ENCODE measurements at places on chromosomes 7 and 10. TPM values are rescaled to one million over a fixed set of nuclear protein-coding genes. Genes with fewer than 3 reads are reported as not detected.

Gene ELMO1
- total RNA-seq = 2.2 TPM

DNA sequence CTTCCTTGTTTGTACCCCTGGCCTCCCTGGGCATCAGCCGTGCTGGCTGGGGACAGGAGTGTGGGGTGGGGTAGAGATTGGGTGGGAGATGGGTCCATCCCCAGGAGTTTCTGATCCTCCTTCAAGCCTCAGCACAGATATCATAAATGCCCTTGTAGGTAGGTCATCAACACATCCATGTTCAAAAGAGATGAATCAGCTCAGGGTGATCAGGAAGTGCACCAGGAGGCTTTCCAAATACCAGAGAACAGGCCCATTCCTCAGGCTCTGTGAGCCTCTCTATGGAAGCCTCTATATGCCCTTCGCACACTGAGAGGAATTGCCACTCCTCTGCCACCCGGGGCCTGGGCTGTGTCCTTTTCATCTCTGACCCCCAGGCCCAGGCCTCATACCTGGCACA, 31.9 kb upstream of the ADCYAP1R1 start:
- no peak for DNase-seq

Gene LEP
- 0.36 TPM for total RNA-seq

GRCh38 chr7:116071629-116072028, 41.1 kb upstream of the TFEC start:
- DNase-seq = no peak

Gene NUTM2E
- total RNA-seq = not detected

DNA sequence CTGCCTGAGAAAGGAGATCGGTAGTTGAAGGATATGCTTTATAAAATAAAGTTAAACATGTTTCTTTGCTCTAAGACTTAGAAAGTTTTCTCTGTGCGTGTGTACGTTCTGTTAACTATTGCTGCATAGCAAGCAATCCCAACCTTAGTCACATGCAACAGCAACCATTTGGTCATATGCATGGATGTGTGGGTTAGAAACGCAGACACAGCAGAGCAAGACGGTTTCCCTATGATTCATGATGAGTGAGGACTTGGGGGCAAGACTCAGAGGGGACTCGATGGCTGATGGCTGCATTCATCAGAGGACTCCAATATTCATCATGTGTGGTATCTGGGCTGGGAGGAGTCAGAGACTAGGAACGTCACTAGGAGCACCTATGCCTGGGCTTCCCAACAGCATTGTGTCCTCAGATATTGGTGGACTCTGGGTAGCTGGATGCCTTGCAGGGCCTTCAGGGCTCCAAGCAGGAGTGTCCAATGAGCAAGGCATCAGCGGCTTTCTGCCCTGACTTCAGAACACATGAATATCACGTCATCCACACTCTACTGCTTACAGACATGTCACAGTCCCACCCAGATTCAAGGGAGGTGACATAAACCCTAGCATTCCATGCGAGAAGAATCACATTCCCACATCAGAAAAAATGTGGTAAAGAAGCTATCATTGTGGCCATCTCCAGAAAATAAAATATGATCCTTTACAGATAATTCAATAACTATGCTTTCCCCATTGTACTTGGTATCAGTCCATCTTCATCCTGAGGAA, 731.2 kb downstream of the TNS3 start:
- DNase-seq = no peak

GRCh38 chr7:102284891-102285539, 1.7 kb upstream of the SH2B2 start:
- DNase-seq = peak; percentile 81

DNA sequence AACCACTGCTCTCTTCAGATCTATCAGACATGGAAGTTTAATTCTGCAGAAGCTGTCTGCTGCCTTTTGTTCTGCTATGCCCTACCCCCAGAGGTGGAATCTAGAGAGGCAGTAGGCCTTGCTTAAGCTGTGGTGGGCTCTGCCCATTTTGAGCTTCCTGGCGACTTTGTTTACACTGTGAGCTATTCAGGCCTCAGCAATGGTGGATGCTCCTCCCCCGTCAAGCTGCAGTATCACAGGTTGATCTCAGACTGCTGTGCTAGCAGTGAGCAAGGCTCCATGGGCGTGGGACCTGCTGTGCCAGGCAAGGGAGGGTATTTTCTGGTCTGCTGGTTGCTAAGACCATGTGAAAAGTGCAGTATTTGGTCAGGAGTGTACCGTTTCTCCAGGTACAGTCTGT, 45.1 kb upstream of the CDK14 start:
- no peak for DNase-seq

DNA sequence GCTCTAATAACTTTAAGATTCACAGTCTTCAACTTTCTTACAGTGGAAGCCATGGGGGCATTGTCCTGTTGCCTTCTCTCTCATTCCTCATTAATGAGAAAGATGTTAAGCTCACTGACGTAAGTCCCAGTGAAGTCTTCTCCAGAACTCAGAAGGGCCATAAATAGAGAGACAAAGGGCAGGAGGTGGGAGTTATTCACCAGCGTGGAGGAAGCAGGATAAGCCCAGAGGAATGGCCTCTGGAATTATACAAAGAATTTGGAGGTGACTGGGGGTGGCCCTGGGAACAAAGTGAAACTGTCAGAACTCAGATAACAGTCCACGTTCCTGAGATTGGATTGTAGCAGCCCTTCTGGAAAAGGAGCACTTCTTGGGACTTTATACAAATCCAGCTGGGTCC, 52.4 kb downstream of the SORBS1 start:
- DNase-seq = no peak

DNA sequence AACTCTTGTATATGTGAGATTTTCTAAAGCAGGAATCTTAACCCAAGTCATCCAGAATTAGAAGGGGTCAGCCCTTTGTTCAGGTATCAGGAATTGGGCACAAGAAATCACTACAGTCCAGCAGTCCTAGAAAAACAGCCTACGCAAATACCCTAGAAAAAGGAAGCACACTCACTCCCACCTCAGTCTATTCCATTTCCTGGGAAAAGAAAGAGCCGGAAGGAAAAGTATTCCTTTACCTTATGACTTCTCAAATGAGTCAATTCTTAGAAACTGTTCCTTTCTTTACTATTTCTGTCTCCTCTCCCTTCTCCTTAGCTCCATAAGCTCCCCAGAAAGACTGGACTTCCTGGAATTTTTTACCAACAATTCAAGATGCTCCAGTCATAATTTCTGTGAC, 62.7 kb downstream of the DNAJC12 start:
- no peak for DNase-seq

DNA sequence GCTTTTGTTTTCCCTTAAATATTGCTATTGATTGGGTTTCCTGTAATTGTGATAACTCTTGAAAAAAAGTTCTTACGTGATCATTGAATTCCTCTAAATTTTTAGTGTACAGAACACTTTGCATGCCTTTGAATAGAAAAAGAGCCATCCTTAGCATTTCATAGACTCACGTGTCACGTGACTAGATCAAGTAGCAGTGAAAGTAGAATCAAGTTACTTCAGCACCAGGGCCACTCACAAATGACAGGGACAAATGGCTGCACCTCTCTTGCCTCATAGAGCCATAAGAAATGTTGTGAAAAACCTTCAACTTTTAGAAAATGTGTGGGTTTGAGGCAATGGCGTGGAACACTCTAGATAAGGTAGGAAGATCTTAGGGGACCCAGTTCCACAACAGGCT, 203.8 kb downstream of the ZEB1 start:
- DNase-seq = no peak

DNA sequence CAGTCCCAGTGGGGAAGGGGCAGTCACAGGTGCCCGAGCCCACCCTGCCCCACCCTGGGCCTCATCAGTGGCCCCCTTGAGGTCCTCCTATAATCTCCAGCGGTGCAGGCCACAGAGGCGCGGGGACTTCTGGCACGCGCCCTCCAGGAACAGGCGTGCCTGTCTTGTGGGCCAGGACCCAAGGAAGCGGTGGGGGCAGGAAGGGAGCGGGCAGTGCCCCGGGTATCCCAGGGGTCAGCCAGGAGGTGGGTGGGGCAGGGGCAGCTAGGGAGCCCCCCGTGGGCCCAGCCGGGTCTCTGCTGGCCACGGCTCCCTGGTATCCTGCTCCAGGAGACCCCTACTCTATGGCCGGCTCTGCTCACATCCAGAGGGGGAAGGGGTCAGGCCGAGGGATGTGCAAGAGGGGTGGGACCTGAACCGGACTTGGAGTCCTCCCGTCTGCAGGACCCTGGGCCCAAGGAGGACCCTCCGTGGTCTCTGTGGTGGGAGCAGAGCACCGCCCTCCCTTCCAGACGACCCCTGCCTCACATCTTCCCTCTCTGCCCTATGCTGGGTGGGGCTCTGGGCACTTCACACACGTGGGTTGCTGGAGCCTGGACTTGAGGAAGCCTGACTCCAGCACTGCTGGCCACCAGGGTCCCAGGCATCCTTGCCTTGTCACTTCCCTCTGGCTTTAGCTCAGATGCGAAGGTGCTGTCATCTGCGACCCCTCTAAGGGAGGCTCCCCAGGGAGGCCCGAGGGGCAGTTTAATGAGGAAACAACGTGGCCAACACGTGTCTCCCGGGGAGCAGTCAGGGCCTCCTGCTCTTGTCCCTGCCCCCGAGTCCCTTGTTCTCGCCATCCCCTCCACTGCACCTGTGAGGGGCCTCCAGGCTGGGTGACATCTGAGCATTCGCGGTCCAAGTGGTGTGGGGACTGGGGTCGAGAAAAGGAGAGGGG, 18.3 kb upstream of the GRIFIN start:
- DNase-seq = no peak

DNA sequence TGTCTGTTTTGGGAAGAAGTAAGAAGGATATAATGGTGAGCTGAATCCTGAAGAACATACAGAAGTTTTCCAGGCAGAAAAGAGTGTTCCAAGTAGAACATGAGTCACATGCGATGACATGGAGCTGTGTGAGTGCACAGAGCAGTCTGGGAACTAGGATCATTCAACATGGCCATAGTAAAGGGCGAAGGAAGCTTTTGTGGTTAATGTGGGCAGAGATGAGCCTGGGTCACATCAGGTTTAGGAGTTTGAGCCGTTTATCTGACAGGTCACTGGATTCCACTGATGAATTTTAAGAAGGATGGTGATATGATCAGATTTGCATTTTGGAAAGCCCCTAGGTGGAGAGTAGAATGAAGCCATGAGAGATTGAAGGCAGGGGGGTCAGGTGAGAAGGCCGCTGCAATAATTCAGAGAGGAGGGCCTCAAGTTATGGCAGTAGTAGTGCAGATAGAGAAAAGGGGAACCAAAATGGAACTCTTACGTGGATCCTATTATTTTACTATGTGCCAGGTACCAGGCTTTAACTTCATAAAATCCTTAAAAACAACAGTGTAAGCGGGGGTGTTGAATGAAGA, 171.3 kb downstream of the RNLS start:
- DNase-seq = no peak

Gene OPN1SW
- total RNA-seq = not detected

Gene CPN1
- not detected for total RNA-seq

Gene RNF148
- total RNA-seq = 1.2 TPM

GRCh38 chr10:80136134-80136571, 3.6 kb downstream of the PLAC9 start:
- peak; percentile 92 for DNase-seq

Gene TRIM74
- total RNA-seq = not detected

Gene PLEKHS1
- total RNA-seq = not detected

DNA sequence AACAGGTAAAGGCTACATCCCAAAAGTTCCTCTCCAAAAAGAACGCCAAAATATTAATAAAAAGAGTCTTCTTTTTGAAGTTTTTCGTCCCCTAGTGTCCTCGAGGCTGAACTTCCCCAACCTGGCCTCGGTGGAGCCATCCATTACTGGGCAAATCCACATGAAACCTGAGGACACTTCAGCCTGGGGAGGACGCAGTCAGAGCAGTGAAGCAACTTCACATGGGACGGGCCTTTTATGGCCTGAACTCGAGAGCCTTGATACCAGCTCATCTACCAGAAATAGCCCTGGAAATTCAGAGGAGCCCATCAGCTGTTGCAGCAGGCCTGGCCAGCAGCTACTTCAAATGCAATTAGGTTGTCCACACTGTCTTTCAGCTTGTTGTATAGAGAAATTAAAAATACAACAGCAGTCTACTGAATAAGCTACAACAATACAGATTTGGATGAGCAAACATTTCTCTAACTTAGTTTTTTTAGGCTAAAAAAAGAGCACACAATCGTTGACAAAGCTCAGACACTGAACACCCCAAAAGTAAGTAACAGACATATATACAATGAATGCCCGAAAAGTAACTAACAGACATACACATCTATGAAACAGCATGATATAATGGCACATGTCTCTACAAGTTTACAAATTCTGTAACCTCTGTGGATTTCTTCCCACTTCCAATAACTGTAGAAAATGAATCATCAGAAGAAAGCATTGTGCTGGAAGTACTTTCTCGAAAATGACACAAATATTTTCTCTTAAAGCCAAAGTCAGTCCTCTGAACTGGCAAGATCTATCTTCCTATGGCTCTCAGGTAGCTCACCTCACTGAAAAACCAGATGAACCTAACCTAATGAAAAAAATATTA, at the start of gene SVIL:
SVIL (minus strand) TSS at position 208 of the 862 bp plus-strand sequence. CDS start 79,913 bp downstream, outside the sequence.
- DNase-seq = peak; percentile 3

GRCh38 chr7:78175330-78176100, 376.9 kb downstream of the PHTF2 start:
- no peak for DNase-seq

GRCh38 chr10:33065111-33065510, 107.1 kb upstream of the ITGB1 start:
- DNase-seq = no peak

- no peak for DNase-seq
Measured at GRCh38 chr10:124484031-124484430, 22.4 kb downstream of the LHPP start.

DNA sequence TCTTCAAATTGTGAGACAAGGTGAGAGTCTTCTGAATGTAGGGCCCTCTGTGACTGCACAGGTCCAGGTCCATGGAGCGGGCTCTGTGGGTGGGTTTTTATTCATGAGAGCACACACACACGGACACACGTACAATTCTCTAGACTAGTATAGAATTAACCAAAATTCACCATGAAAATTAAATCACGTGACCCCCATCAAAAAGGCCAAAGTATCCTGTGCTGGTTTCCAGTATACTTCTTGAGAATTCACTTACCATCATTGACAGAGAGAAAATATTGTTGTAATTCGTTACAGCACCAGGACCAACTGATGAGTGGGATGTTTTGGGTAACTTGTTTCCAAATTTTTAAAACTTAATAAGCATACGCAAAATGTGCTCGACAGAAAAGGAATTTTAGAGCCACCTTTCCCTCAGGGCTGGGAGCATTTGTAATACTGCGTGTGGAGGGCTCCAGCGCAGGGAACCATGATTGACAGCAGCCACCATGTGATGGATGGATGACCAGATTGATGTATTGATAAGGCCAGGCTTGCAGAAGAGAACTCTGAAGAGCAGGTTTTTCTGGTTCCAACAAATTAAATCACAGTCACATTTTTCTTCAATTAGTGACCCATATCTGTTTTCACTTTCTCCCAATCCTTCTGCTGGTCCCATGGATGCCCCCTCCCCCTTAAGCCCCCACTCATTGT, 14.9 kb upstream of the DNTT start:
- DNase-seq = no peak

Gene NEBL
- total RNA-seq = under 0.01 TPM

Gene FFAR4
- not detected for total RNA-seq

Gene SMO
- 23.9 TPM for total RNA-seq

Gene COL28A1
- total RNA-seq = 0.29 TPM

Gene AVPI1
- 105 TPM for total RNA-seq

GRCh38 chr10:43403911-43404703, 4.9 kb downstream of the HNRNPF start:
- DNase-seq = no peak
